Skin of body (tissue), 3 donors: ENCODE measurements at places on chromosomes 4 and X. TPM values are rescaled to one million over a fixed set of nuclear protein-coding genes. Genes with fewer than 3 reads are reported as not detected.

DNA sequence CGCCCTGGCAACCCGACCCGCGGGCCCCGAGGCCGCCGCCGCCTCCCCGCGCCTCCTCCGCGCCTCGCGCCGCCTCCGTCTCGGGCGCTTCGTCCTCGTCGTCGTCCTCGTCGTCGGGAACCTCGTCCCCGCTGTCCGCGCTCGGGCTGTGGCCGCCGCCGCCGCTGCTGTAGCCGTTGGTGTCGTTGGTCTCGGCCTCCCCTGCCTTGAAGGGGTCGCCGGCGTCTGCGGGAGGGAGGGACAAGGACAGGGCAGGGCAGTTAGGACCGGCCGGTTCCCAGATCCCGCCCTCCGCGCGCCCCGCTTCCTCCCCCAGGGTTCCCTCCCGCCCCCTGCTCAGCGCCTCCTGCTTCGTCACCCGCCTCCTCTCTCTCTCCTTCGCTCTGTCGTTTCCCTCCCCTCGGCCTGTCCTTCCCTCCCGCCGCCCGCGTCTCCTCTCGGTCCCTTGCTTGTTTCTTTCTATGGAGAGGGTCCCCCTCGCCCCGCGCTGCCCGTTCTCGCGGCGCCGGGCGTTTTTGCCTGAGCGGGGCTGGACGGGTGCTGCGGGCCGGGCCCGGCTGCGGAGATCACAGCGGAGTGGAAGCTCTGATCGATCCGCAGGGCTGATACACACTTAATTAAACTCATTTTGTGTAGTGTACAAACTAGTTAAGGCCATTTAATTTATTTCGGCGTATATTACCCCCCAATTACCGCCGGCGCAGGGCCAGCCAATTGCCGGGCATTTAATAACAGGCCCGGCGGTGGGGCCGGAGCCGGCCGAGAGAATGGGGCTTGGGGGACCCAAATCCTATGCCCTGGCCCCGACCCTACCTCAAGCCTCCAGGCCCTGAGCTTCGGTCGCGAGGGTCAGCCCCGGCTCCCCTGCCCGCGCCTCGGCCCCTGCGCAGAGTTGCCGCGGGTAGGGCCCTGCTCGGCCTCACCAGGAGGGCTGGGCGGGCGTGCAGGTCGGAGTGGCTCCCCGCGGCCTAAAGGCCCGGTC, 2.4 kb downstream of the NKX1-1 start:
- no peak for DNase-seq

DNA sequence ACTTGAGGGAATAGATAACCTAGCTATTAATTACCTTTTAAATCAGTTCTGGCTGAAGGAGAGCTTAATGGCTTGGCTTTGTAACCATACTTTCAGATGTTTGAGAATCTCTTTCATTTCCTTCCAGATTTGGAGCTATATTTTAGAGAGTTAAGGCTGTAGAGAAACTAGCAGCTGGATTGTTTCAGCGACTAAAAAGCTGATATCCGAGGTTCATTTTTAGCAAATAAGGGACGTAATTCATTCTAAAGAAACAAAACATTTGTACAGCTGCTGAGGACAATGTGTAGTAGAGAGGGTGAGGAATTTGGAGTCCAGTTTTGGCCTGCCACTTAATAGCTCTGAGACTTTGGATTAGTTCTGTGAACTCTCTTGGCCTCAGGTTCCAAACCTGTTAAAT, 12.2 kb downstream of the OSTC start:
- DNase-seq = no peak

- DNase-seq = no peak
These were observed 162.0 kb downstream of the SNCA start for GRCh38 chr4:89674876-89675459.

DNA sequence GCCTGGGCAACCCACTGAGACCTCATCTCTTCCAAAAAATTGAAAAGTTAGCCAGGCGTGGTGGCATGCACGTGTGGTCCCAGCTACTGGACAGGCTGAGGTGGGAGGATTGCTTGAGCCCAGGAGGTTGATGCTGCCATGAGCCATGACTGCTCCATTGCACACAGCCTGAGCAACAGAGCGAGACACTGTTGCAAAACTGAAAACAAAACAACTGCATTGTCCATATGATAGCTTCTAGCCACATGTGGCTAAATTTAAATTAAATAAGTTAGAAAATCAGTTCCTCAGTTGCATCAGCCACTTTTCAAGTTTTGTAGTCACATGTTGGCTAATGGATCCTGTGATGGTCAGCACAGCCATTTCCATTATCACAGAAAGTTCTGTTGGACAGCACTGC, 67.9 kb downstream of the GAB1 start:
- no peak for DNase-seq

- no peak for DNase-seq
These were observed 137.8 kb downstream of the SCFD2 start for GRCh38 chr4:53228036-53228435.

DNA sequence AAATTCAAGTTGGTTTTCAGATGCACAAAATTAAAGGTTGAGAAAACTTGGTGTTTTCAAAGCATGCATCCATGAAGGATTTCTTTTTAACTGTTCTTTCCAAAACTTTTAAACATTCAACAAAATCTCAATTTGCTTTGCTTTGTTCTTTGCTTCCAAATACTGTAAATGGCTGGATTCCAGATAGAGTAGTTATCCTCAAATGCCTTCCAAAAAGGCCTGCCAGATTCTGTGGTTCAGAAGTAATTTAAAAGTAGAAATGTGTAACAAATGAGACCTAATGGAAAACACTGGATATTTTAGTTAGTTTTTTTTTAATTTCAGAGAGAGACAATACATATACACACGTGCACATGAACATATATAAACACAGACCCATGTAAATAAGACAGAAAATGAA, 97.3 kb downstream of the NR3C2 start:
- no peak for DNase-seq

- DNase-seq = no peak
These were observed 3.5 kb downstream of the PKD2 start for GRCh38 chr4:88010966-88011365.

DNA sequence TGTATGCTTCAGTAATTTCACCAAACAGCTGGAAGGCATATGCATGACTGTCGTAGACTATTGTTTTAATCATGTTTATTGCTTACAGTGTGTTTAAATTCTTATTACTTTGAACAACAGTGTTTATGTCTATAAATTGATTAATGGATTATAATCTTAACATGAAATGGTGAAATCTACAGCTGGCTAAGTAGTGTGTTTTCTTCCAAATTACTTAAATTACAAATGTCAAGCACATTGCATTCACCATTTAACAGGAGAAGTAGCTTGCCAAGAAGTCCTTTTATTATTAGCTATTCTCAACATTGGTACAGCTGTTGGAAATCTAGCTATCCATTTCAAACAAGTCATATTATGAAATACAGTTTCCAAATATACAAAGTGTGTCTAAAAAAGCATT, 849.3 kb upstream of the PCDH10 start:
- peak; percentile 4 for DNase-seq

DNA sequence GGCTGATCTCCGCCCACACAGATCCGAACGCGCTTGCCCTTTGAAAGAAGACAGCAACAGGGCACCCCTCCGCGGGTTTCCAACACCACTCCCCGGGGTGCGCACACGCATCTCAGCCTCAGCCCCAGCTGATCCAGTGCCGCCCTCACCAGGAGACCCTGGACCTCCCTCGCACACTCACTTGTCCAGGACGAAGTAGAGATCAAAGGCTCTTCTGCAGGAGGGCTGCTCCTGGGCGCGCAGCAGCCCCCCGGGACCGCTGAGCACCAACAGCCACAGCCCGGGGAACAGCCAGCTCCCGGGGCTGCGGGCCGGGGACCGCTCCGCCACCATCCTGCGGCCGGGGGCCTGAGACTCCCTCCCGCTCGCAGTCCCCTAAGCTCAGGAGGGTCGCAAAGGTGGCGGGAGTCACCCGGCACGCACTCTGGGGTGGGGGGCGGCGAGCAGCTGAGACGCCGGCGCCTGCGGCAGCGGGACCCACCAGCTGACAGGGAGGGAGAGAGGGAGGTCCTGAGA, 743 bp downstream of the ANTXR2 start:
- peak; percentile 21 for DNase-seq

MGARP gene
- not detected for total RNA-seq

TMEM35A gene
- 0.79 TPM for total RNA-seq

TBC1D8B gene
- 16.9 TPM for total RNA-seq
